ENCODE measurements at places on chromosomes 12 and 14.

GRCh38 chr14:100834794-100835547, 9.1 kb downstream of the MEG3 start:
- no peak for DNase-seq

GRCh38 chr12:75790219-75790618, 241.4 kb downstream of the PHLDA1 start:
- DNase-seq = no peak

DNA sequence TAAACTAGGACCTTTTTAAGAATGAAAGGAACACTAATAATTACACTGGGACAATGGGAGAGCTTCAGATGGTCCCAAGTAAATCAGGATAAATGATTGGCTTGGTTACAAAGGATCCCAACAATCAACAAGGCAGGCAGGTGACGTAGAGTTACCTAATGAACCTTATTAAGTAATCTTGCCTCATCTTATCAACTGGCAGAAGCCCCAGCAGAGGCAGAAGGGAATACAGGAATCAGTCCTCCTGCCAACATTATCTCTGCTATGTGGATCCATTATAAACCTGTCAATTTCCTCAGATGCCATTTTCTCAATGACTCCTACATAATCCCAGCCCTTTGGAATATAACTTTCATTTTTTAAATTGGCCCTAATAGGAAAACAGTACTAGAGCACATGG, 11.4 kb downstream of the DCAF5 start:
- no peak for DNase-seq

GRCh38 chr14:61280526-61281185, 482 bp downstream of the TMEM30B start:
- DNase-seq = peak; percentile 72

DNA sequence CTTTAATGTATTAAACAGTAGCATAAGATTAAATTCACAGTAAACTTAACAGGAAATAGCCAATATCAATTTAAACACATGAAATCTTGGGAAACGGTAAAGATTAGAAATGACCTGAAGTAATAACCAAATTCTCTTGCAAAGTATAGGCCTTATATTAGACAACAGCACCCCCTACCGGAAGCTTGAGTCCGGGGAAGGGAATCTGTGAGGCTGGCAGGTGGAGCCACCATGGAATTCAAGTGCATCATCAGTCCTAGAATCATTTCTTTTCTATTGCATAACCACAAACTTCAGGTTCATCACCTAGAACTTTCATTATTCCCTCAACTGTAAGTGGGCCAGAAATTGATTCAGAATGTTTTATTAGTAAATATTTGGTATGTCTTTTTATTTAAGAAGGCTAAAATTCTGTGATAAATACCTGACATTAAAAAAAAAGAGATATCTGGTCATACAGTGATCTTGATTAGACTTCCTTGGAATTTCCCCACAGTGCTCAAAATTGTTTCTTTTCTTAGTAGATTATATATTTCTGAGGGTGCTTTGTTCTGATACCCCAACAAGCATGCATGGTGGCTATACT, 48.6 kb downstream of the AP5M1 start:
- peak; percentile 57 for DNase-seq

GRCh38 chr14:95261616-95262510, 57.8 kb downstream of the CLMN start:
- no peak for DNase-seq

- DNase-seq = no peak
Observed at GRCh38 chr12:11807458-11807857, 158.0 kb downstream of the ETV6 start.

GRCh38 chr12:122999986-123000420, 19.5 kb downstream of the ARL6IP4 start:
- no peak for DNase-seq

DNA sequence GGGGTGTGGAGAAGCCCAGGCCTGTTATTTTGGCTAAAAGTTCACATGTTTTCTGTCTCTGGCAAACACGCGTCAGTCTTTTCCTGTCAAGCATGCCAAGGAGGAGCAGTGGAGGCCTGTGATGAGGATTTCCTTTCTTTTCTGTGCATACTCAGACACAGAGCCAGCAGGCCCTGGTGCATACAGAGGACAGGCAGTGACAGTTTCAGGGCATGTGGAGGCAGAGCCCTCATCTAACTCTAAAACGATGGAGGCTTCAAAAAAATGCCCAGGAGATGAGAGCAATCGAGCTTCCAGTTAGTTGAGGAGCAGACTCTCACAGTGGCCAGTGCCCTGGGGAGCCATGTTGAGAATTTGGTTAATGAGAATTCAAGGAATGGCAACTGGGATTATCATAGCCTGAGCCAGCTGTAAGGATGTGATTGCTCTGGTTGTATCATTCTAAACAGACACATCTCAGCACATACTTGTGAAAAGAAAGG, 66.5 kb downstream of the TRAFD1 start:
- DNase-seq = peak; percentile 80

- no peak for DNase-seq
Observed at GRCh38 chr12:114420944-114421335, 15.0 kb upstream of the TBX5 start.

DNA sequence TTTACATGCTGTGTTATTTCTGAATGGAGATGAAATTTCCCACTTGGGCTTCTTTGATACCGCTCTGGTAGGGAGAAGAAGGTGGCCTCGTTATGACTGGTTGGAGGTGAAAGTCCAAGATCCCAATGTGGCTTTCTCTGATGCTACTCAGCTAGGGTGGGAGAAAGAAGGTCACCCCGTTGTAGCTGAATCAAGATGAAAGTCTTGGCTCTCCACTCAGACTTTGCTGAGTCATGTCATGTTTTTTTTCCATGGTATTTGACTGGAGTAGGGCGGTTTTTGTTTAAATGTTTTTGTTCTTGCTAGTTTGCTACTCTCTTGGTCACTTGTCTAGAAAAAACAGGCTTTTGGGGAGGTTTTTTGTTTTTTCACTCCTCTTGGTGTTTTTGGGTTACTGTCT, 2.4 kb upstream of the PDE6H start:
- DNase-seq = no peak

DNA sequence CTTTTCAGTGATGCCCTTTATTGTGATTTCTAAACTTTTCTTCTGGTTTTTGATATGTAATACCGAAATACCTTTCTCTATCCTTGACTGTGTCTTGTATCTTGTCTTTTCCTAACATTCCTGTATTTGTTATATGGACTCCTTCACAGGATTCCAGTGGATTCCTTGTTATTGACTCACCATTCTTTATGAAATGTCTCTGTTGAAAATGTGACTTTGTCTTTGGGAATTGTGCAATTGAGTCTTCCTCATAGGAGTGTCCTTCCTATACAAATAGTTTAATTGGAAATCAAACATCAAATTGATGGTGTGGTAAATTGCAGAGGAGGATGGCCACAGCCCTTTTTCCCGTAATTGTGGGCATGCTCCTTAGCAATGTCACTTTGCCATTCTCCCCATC, 296.6 kb upstream of the KITLG start:
- DNase-seq = no peak

GRCh38 chr14:34436118-34436905, 25.7 kb downstream of the SPTSSA start:
- no peak for DNase-seq

DNA sequence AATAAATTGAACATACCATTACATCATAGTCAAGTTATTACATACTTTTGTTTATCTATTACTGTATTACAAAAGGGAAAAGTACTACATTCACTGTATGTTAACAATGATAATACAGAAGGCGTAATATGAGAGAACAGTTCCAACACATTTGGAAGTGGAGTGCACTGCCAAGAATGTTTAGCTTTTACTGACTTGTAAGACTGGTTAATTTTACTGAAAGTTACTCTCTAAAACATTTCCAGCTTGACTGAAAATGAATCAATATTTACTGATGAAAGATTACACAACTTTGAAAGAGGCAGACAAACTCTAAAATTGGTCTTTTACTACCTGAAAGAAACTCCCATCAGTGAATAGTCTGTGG, 728.5 kb downstream of the FSCB start:
- DNase-seq = no peak

DNA sequence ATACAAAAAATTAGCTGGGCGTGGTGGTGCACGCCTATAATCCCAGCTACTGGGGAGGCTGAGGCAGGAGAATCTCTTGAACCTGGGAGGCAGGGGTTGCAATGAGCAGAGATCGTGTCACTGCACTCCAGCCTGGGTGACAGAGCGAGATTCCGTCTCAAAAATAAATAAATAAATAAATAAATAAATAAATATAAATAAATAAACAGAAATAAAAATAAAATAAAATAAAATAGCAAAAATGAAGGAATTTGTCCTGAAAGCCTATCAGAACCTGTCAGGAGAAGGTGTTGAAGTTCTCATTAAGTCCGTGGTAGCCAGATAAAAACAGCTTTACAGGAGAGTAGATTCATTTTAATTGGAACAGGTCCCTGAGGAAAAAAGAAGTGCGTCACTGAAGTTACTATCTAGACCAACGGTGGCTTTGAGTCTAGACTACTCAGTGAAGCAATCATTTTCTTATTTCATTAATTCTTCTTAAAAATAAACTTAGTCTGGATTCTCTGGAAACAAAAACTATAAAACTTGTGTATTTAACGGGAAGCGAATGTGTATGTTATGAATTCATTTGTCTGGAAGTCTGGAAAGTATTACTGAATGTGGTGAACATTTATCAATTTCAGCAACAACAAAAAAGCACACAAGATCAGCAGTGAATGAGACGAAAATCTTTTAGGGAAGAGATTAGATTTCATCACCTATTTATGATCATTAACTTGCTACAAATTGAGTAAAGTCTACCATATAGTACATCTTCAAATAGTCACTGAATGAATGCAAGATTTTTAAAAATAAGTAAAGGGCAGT, 248.5 kb upstream of the PDE3A start:
- no peak for DNase-seq

GRCh38 chr14:89320381-89321000, 96.5 kb downstream of the FOXN3 start:
- no peak for DNase-seq

GRCh38 chr14:32023540-32023939, 53.6 kb upstream of the ARHGAP5 start:
- no peak for DNase-seq

DNA sequence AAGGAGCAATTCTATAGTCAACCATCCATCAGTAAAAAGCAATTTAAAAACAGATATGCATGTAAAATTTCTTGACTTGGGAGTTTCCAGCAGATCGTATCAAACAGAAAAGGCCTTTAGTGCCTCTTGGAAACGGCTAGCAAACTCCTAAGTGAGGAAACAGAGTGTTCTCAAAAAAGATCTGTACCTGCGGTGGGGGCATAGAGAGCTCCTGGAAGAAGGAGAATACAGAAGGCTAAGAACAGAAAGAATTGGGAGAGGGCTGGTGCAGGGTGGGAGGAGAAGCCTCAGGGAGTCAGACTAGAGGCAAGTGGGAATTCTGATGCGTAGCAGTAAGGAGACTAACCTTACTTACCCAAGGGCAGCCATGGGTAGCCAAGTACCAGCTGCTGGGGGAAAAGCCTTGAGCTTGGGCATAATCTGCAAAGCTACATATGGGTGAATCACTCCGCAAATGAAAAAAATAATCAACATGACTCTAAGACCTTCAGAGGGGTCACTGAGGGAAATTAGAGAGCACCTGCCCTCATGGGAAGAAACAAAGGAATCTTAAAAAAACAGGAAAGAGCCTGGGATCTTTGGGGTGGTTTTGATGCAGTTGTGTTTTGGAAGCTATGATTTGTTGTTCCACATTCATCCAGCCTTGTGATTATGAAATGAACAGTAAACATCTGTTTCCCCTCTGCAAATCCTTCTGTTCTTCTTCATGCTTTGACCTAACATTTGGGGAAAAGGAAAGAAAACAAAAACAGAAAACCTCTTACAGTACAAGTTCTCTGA, 10.4 kb downstream of the RHOJ start:
- DNase-seq = no peak

- no peak for DNase-seq
Observed at GRCh38 chr12:48866052-48866711, 512 bp upstream of the RND1 start.

GRCh38 chr14:99562856-99563748, 40.9 kb downstream of the CCDC85C start:
- peak; percentile 64 for DNase-seq

GRCh38 chr14:48670939-48671338, 915.2 kb downstream of the RPS29 start:
- no peak for DNase-seq

DNA sequence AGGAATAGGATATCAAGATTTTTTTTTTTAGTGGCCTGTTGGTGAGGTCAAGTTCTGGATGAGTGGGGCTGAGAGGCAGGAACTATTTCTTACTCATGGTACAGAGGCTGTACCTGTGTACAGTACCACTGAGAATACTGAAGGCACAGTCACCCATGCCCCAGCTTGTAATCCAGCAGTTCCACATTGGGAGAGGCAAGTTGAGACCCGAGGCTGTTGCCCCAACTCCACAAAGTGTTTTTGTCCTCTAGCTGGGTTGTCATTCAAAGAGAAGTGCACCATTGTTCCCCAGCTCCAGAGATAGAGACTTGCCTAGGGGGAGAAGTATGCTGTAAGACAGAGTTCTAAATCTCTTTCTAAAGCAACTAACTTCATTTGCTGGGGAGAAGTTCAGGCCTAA, 38.7 kb downstream of the ARID2 start:
- no peak for DNase-seq

- DNase-seq = no peak
Observed at GRCh38 chr12:63415357-63415756, 252.9 kb downstream of the DPY19L2 start.

- no peak for DNase-seq
Observed at GRCh38 chr12:12265571-12266388, 1.1 kb downstream of the LRP6 start.

GRCh38 chr12:59131462-59131861, 211.2 kb upstream of the LRIG3 start:
- DNase-seq = no peak

- DNase-seq = no peak
Observed at GRCh38 chr12:12353276-12353675, 3.2 kb upstream of the MANSC1 start.

- no peak for DNase-seq
Observed at GRCh38 chr14:44887596-44887955, 74.2 kb downstream of the KLHL28 start.

GRCh38 chr12:85874031-85874461, at the start of gene NTS:
Gene NTS, plus strand, starts transcription at chr12:85874295. Its CDS starts 109 bp downstream, at chr12:85874404.
- no peak for DNase-seq

DNA sequence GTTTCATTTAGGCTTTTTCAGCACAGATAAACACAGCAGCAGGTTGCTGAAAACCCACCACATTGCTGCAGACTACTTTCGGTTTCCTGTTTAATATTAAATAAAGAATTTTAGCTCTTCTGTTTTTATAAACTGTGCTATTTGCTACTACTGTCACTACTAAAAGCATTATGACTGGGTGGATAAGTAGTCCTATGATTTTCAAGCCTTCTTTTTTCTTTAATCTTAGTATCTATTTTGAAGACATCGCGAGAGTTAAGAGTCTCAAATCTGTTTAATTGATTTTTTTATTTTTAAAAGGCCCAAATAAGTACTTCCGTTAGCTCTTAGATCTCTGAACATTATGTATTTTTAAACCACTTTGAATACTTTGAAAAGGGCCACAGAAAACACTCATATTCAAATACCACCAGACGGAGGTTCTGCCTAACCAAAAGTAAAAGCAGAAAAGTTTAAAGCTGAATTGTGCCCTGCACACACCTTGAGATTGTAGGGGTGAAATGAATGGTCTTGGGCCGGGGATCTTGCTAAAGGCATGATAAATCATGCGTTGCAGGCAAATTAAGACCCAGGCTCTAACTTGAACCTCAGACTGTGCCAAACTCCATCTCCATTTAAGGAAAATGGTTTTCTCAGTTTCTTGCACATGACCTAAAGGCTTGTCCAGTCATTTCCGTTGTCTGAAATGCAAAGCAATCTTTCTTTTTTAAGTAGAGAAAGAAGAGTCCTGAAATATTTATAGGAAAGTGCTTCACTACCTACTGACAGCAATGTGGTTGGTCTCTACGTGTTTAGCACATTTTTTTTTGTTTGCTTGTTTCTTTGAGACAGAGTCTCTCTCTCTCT, 13.6 kb upstream of the FOXN3 start:
- no peak for DNase-seq

Data from breast epithelium (tissue), 4 donors.